Endothelial cell of coronary artery (primary cell): ENCODE measurements at places on chromosomes 3 and 15. TPM values are rescaled to one million over a fixed set of nuclear protein-coding genes. Genes with fewer than 3 reads are reported as not detected.

The COL8A1 gene
- 55.0 and 686 TPM in 2 replicates for total RNA-seq

The VIPR1 gene
- total RNA-seq: 0.36 and 1.8 TPM in 2 replicates

The CYP1A2 gene
- not detected in 2 replicates for total RNA-seq

The ADAMTSL3 gene
- 0.09 and 4.9 TPM in 2 replicates for total RNA-seq

The ZMYND10 gene
- 0.36 and 0.38 TPM in 2 replicates for total RNA-seq

The KLHL6 gene
- 5.9 and 7.5 TPM in 2 replicates for total RNA-seq

The PDZRN3 gene
- 0.09 and 0.18 TPM in 2 replicates for total RNA-seq

The ADAMTS9 gene
- total RNA-seq: 31.2 and 159 TPM in 2 replicates

The GOLGA6L10 gene
- total RNA-seq: 0.45 and 0.94 TPM in 2 replicates

The OR5K2 gene
- total RNA-seq: not detected in 2 replicates

The PLS1 gene
- total RNA-seq: 0.99 and 1.5 TPM in 2 replicates

The TEX55 gene
- not detected in 2 replicates for total RNA-seq

The POPDC2 gene
- total RNA-seq: 0.09 TPM in 2 replicates

The EBLN2 gene
- 4.4 and 7.2 TPM in 2 replicates for total RNA-seq

The BTBD1 gene
- total RNA-seq: 80.5 and 93.6 TPM in 2 replicates

The CLRN1 gene
- total RNA-seq: not detected in 2 replicates

The PIK3CA gene
- total RNA-seq: 29.5 and 31.3 TPM in 2 replicates

The SI gene
- not detected in 2 replicates for total RNA-seq

The MKRN3 gene
- 1.2 TPM in 1 of 2 replicates, not detected in the other for total RNA-seq

The FGF7 gene
- 0.18 and 0.28 TPM in 2 replicates for total RNA-seq

The PLSCR4 gene
- 34.5 and 94.1 TPM in 2 replicates for total RNA-seq

The SOX14 gene
- not detected in 2 replicates for total RNA-seq

The WDR93 gene
- total RNA-seq: under 0.01 TPM in 2 replicates

The SUSD5 gene
- 1.9 and 4.4 TPM in 2 replicates for total RNA-seq

The CCR9 gene
- not detected in 2 replicates for total RNA-seq

The GABRA5 gene
- not detected in 2 replicates for total RNA-seq

The STX19 gene
- 0.09 TPM in 1 of 2 replicates, not detected in the other for total RNA-seq

The GOLGA6L25 gene
- not detected in 2 replicates for total RNA-seq

The ZPLD1 gene
- under 0.01 and 0.09 TPM in 2 replicates for total RNA-seq

The UBE2Q2 gene
- 38.6 and 50.1 TPM in 2 replicates for total RNA-seq

The TAGLN3 gene
- total RNA-seq: not detected in 2 replicates

The CPN2 gene
- not detected in 2 replicates for total RNA-seq

The GABRG3 gene
- not detected in 2 replicates for total RNA-seq

The AGBL1 gene
- not detected in 2 replicates for total RNA-seq

The MST1 gene
- total RNA-seq: 1.7 and 3.9 TPM in 2 replicates

The TUSC7 gene
- not detected in 2 replicates for total RNA-seq

The GLDN gene
- 0.09 TPM in 1 of 2 replicates, not detected in the other for total RNA-seq

The SERPINI2 gene
- total RNA-seq: not detected in 2 replicates

The POMGNT2 gene
- 4.9 and 6.6 TPM in 2 replicates for total RNA-seq

The PPARG gene
- total RNA-seq: 4.7 and 12.6 TPM in 2 replicates

The HYAL1 gene
- 0.99 and 1.8 TPM in 2 replicates for total RNA-seq

The CCR8 gene
- not detected in 2 replicates for total RNA-seq

The TGM5 gene
- not detected in 2 replicates for total RNA-seq

The B3GALNT1 gene
- total RNA-seq: 13.7 and 24.2 TPM in 2 replicates

The HGD gene
- total RNA-seq: 0.27 TPM in 1 of 2 replicates, not detected in the other

The ACSBG1 gene
- total RNA-seq: not detected in 2 replicates

The SPINK8 gene
- not detected in 2 replicates for total RNA-seq

The CPB1 gene
- total RNA-seq: not detected in 2 replicates

The SPRED1 gene
- 28.8 and 29.2 TPM in 2 replicates for total RNA-seq

The PLA1A gene
- total RNA-seq: 0.18 and 0.28 TPM in 2 replicates

The TRIM59 gene
- total RNA-seq: 15.2 and 20.3 TPM in 2 replicates

The TLNRD1 gene
- total RNA-seq: 9.2 and 10.2 TPM in 2 replicates

The ZNF660 gene
- 0.63 and 1.8 TPM in 2 replicates for total RNA-seq

The USP50 gene
- total RNA-seq: 0.09 TPM in 1 of 2 replicates, not detected in the other
